ENCODE measurements at places on chromosomes 1 and 21.
A peak's percentile ranks its signal among the peaks of the same experiment; 100 is the strongest.

DNA sequence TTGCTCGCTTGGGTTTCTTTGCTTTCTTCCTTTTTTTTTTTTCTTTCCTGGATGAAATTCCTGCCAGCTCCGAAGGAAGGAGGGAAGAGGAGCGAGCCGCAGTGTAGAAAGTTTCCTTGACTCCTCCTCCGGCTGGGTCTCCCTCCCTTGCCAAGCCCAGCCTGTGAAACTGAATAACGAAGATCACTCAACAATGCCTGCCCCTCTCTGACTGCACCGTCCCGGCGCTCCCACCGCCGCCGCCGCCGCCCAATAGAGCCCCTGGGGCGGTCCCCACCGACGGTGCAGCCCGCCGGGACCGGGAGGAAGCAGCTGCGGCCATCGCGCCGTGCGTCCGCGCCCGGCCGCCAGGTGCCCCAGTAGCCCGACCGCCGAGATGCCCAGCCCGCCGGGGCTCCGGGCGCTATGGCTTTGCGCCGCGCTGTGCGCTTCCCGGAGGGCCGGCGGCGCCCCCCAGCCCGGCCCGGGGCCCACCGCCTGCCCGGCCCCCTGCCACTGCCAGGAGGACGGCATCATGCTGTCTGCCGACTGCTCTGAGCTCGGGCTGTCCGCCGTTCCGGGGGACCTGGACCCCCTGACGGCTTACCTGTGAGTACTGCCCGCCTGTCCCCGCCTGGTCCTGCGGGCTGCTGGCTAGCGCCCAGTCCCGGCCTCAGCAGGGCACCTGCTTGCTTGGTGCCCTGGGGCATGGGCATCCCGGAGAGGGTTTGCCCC lies at the start of gene LGR6:
Gene LGR6, plus strand, starts transcription at position 186 of the 714 bp plus-strand sequence. Its CDS starts 191 bp downstream, at position 377.
- no peak for DNase-seq

DNA sequence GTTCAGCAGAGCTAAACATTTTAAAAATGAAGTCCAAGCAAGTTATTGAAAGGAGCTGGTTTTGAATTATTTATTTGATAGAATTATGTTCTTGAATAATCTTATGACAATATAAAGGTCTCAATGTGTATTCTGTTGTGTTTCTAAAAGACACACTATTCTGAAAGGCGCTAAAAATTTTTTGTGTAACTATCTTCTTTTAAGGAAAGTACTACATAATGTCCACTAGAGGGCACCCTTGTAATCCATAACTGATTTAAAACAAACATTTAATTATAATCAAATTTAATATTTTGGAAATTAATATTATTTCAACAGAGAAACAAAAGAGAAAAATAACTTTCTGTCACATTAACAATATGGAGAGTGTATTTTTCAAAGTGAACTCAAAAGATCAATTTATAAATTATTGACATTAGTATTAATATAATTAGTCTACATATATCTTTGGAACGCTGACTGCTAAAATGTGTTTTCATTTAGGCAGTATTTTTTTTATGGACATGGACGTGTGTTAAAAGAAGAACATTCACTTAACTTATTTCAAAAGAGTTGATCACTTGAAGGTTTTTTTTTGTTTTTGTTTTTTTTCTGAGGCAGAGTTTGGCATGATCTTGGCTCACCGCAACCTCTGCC lies 248.4 kb downstream of the DENND1B start:
- no peak for DNase-seq

- no peak for DNase-seq
Measured at GRCh38 chr1:198848206-198848605, 209.4 kb downstream of the PTPRC start.

DNA sequence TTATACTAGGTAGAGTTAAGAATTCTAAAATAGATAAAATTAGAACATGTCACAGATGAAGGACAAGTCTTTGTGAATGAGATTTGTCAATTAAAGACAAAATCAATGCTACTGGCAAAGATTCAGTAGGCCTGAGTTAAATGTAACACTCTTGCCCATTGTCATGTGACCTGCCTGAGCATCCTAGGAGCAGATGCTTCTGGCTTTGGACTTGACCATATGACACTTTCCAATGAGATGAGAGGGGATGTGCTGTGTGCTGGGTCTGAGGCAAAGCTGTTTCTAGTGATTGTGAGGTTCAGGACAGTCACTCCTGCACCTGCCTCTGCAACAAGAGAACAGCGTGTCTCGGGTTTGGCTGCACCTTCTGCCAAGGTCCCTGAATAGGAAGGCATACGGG lies 144.9 kb downstream of the HIVEP3 start:
- no peak for DNase-seq

DNA sequence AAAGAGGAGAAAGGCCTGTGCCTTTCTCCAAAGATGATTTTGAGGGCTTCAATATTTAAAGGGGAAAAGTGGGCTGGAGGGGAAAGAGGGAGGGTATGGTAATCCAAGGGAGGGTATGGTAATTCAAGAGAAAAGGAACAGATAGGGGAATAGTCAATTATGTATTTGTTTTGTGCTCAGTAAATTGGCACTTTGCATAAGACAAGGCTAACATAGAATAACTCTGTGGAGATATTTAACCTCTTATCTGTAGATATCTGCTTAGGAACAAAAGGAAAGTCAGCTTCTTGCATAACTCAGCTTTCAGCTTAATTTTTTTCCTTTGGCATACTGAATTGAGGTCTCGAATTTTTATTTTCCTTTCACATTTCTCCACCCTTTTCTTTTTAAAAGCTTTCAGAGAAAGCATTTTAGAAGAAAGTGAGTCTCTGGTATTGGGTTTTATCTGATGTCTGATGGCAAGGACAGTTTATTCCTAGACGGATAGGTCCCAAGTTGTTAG lies 119.9 kb upstream of the F3 start:
- no peak for DNase-seq

- DNase-seq: no peak
Measured at GRCh38 chr1:9009438-9010370, 16.5 kb downstream of the SLC2A7 start.

GRCh38 chr1:182971219-182971618 lies 18.3 kb upstream of the SHCBP1L start:
- no peak for DNase-seq

GRCh38 chr1:37560401-37561132 lies 3.8 kb downstream of the DNALI1 start:
- no peak for DNase-seq

- DNase-seq: no peak
Measured at GRCh38 chr1:169782596-169782995, 12.1 kb downstream of the METTL18 start.

DNA sequence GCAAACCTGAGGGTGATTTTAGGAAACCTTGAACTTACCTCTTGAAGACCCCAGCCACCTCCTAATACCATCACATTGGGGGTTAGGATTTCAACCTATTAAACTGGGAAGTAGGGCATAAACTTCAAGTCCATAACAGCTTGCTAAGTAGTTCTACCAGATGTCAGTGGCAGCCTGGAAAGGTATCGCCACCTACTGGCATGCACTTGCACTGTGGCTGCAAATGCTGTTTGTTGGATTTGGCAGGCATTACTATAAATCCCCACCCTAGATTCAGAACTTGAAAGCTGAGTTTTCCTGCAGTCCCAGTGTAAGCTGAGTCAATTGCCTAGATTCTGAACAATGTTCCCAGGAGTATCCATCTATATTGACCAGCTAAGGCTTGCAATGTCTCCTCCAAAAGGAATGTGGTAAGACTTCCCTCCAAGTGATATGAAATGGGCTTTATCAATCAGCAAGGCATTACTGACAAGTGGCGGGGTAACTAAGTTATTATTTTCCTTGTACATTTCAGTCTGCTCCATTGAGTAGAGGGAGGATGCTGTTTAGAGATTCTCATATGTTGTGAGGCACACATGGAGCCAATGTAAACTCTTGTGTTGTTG lies 474.5 kb downstream of the PTPRC start:
- DNase-seq: no peak

GRCh38 chr1:115506924-115507589 lies 134.7 kb upstream of the VANGL1 start:
- peak; percentile 13 for DNase-seq

DNA sequence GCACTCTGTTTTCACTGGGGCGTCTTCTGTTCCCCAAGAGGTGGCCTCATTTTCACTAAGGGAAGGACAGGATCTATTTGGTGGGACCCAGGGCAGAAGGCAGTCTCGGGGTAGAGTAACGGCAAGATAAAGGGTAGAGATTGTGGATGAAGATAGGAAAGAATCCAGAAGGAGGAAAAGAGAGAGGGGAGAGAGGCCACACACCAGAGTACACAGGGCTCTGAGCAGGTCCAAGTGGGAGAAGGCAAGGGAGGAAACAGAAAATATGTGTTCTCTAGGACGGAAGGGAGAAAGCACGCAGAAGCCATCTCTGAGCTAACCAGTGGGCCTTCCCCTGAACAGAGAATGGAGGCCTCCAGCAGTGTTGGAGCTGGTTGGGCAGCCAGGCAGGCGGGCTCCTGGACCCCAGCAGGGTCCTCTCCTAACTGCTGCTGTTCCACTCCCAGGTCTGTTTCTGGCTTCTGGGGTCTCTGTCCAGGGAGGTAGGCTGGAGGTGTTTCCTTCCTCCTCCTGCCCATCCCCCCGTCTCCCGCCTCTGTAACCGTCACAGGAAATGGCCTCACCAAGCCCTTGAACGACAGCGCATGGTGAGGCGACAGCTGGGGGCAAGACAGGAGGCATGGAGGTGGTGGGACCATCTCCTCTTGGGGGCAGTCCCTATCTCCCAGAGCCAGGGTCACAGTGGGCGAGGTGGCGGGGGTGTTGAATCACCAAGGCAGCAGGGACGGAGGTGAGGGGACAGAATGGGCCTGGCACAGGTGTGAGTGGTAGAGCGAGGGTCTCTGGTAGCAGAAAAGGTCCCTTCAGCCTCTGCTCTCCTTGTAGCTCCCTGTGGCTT lies 649 bp downstream of the PTPN7 start:
- DNase-seq: no peak

DNA sequence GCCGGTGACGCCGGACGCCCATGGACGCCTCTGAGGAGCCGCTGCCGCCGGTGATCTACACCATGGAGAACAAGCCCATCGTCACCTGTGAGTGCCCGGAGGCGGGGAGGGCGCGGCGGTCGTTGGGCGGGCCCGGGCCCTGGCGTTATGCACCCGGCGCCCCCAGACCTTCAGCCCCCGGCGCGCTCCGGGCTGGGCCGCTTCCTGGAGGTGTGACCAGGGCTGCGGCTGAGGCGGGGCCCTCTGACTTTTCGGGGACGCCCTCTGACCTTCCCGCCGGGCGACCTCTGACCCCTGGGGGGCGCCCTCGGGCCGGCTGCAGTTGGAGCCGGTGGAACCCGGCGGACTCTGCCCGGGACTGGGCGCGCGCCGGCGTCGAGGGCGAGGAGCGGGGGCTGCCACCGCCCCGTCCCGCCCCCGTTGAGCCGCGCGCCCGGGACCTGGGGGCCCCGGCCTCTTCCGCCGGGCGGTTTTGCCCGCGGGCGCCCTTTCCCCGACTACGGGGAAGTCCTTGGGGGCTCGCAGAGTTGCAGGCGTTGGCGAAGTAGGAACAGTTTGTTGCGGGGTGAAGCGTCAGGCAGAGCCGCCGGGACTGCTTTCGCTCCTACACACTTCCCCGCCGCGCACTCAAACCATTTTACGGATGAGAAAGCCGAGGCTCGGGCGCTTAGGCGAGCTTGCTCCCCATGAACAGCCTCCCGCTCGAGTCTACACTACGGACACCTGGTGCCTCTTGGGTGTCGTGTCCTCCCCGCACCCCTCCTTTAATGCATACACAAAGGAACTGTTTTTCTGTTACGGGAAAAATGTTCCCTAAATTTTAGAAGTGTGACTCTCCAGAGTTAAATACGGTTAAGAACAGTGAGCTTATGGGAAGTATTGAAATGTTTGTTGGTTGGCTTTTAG lies 618 bp downstream of the TRAPPC10 start:
- no peak for DNase-seq

- no peak for DNase-seq
Measured at GRCh38 chr1:150874455-150875196, 1.8 kb downstream of the ARNT start.

- DNase-seq: no peak
Measured at GRCh38 chr1:153548722-153549688, at the start of gene S100A3. S100A3 (minus strand) TSS chr1:153549258; CDS start chr1:153548485, 773 bp downstream.

DNA sequence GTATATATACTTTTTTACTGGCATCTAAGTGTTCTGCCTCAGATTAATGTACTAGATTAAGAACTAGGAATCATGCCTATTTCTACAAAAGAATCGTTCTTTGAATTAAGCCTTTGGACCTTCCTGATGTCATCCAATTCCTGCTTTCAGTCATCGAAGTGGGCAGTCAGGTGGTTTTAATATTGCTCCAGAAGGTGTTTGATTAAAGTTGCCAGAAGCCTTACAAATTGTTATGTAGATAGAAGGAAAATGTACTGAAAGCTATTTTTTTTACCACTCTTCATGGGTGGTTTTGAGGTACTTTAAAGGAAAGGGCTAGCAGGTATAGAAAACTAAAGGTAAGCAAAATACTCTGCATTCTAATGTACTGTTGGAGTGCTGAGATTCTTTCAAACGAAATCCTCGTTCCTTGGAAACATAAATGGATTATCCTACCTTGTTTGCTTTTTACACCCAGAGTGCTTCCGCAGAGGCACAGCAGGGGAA lies 716 bp downstream of the CTBS start:
- no peak for DNase-seq

DNA sequence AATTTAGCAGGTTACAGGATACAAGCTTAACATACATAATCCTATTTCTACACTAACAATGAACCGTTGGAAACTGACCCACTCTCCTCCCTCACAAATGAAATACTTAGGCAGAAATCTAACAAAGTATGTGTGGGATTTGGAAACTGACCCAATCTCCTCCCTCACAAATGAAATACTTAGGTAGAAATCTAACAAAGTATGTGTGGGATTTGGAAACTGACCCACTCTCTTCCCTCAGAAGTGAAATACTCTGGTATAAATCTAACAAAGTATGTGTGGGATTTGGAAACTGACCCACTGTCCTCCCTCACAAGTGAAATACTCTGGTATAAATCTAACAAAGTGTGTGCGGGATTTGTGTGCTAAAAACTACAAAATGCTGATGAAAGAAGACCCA lies 60.3 kb downstream of the TRAF5 start:
- DNase-seq: no peak

DNA sequence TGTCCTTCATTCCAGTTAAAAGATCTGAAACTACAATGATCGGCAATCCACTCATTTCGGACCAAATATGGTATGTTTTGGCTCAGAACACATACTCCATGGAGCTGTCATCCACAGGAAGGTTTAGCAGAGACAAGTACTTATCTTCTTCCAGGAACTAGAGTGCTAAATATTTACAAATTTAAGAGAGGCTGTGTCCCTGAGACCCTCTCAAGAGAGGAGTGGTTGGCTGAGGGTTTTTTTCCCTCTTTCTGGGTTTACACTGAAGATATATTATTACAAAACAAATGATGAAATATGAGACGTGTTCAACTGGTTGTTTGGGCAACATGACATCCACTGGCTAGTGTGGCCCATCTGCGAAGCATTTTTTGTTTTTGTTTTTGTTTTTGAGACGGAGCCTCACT lies 25.9 kb upstream of the NID1 start:
- peak; percentile 43 for DNase-seq

GRCh38 chr21:33762803-33763581 lies 120.7 kb downstream of the ITSN1 start:
- no peak for DNase-seq

- DNase-seq: no peak
Measured at GRCh38 chr21:42833859-42834725, 45.2 kb downstream of the WDR4 start.

Measured in DMS79 (cell line).